Kidney (tissue), 22 donors: ENCODE measurements at places on chromosomes 5 and 9.
A peak's percentile ranks its signal among the peaks of the same experiment; 100 is the strongest.

DNA sequence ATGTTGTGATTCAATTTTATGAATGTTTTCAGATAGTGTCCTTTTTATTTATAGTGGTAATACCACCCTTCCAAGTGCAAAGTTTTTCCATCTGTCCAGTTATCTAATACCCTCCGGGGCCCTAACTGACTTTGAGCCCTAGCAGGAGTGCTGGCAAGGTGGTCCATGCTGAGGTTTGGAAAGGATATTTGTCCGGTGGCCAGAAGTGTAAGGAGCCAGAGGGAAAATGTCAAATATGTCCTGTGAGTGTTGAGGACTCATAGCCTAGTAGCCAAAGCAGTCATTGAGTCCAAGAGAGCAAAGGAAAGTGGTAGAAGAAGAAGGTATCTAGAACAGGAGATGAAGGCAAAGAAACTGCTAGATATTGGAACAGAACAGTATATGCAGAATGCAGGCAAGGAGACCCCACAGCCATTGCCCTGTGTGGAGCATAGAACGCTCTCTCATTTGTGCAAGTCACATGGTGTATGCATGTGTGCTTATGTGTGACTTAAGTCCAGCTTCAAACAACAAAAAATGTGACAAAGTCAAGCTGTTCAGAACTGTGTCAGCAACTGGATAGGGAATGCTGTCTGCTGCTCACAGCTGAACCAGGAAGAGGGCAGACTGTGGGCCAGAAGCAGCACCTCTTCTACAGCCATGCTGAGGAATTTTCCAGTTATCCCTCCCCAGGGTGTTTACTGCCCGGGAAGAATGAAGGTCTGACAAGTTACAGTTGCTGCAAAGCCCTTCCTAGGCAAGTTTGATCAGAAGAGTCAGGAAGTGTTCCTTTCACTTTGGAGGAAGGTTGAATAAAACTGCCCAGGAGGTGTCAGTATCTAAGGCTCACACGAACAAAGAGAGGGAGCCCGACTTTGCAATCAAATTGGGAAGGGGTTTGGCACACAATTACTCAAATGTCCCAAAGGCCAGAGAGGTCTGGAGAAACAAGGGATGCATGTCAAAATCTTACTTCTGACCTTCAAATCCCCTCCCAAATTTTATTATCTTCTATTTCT, 463.3 kb upstream of the DMAC1 start:
- DNase-seq: peak; percentile 82

DNA sequence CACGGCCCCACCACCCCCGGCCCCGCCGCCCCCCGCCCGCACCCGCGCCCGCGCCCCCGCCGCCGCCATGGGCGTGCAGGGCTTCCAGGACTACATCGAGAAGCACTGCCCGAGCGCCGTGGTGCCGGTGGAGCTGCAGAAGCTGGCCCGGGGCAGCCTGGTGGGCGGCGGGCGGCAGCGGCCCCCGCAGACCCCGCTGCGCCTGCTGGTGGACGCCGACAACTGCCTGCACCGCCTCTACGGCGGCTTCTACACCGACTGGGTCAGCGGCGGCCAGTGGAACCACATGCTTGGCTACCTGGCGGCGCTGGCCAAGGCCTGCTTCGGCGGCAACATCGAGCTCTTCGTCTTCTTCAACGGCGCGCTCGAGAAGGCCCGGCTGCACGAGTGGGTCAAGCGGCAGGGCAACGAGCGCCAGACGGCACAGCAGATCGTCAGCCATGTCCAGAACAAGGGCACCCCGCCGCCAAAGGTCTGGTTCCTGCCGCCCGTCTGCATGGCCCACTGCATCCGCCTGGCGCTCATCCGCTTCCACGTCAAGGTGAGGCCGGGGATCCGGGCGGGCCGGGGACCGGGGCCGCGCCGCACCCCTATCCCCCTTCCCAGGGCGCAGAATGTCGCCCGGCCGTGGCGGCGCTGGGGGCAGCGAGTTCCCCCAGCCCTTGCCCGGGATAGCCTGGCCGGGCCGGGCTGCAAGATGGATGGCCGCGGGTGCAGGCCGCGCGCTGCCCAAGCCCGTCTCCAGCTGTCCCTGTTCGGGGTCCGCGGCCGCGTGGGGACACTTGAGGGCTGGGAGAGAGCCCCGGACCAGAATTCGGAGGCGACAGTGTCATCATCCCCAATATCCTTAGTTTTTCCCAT, 594 bp downstream of the FAM120A start:
- DNase-seq: peak; percentile 87

- DNase-seq: no peak
Observed at GRCh38 chr5:57566914-57567313, 84.3 kb upstream of the ACTBL2 start.

- DNase-seq: no peak
Observed at GRCh38 chr5:57442080-57442839, 40.4 kb downstream of the ACTBL2 start.

GRCh38 chr5:14872070-14872989, 752 bp upstream of the ANKH start:
- DNase-seq: peak; percentile 72

DNA sequence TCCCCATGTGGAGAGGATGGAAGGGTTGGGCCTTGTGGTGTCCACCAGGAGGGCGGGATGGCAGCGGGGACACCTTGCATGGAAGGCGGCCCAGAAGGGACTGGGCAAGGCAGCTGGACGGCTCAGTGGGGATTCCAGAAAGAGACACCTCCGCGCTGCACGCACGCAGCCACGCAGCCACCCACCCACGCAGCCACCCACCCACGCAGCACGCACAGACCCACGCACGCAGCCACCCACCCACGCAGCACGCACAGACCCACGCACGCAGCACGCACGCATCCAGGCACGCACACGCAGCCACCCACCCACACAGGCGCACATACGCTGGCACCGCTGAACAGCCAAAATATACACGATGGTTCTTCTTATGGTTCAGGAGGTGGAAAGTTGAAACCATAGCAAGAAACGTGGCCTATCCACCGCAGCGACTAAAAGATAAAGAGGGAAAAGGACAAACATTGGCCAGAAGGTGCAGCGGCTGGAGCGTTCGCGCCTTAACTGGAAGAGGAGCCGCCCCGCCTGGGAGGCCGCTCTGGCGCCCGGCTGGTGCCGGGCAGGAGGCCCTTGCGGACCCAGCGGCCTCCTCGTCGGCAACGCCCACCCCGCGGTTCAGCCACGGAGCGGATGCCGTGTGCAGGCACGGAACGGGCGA, 22.2 kb upstream of the EXOC3 start:
- no peak for DNase-seq

DNA sequence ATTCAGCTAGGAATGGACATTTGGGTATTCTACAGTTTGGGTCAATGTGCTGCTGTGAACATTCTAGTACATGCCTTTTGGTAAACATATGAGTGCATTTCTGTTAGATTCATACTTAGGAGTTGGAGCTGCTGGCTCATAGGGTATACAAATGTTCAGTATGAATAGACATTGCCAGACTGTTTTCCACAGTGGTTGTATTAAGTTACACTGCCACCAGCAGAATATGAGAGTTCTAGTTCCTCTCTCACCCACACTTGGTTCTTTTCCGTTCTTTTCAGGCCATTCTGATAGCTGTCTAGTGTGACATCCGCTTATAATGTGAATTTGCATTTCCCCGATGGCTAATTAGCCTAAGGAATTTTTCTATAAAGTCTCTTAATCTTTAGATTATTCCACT, 25.0 kb downstream of the STOM start:
- DNase-seq: no peak

DNA sequence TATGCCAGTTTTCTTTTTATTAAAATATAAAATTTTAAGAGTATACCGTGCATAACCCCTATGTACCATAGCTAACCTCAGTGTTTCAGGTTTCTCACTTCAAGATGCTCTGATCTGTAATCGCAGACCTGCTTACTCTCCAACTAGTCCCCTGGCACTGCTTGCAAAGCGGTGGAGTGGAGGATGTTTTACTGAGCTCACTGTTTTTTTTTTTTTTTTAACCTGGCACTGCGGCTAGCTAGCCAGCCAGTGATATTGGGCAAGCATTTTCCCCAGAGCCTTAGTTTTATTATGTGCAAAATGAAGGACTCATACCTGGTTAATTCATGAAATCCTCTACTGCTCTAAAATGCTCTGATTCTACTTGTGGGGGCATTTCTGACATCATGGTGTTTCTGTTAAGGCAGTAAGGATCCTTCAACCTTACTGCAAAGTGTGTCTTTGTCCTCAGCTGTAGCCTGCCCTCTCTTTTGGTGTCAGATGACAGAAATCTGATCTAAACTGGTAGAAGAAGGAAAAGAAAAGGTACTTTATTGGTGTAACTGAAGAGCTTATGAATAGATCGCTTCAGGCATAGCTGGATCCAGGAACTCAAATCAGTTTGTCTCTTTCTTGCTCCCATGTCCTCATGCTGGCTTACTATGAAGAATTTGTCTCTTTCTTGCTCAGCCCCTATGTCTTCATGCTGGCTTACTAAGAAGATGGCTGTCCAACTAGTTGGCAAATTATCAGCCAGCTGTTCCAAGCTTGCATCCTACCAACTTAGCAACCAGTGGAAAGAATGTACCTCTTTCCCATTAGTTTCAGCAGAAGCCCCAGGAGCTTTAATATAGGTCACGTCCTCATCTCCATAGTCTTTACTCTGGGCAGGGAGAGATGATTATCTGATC, 59.8 kb downstream of the DOCK2 start:
- no peak for DNase-seq

DNA sequence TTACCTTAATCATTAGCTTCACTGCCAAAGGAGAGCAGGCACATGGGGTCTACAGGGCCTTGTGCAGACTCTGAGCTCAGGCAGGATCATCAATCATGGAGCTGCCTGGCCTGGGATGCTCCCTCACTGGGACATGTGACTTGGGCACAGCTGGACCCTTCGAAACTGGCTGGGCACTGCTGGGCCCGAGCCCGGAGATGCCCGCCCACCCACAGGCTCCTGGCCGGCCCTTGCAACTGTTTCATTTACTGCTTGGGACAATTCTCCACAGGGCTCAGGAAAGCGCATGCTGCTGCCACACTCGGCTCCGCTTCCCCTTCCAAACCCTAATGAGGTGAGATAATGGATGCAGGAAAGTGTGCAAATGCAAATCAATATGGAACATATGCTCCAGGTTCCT, 387.5 kb downstream of the TRIM36 start:
- no peak for DNase-seq

DNA sequence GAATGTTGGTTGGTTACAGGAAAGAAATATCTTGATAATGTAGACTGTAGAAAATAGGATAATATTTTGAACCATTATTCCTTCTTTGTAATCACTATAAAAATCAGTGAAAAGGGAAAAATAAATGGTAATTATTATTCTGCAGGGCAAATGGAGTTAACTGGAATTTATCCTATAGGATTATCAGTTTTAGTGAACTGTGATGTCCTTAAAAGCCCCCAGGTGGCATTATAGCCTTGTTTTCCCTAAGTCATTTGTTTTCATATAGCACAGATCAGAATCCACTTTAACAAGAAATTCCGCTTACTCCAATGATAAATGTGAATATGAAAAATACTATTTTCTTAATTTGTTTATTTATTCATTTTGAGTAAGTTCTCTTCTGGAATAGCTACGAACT, 26.2 kb upstream of the WDR41 start:
- no peak for DNase-seq

GRCh38 chr5:109695005-109695926, 5.5 kb downstream of the MAN2A1 start:
- DNase-seq: no peak

DNA sequence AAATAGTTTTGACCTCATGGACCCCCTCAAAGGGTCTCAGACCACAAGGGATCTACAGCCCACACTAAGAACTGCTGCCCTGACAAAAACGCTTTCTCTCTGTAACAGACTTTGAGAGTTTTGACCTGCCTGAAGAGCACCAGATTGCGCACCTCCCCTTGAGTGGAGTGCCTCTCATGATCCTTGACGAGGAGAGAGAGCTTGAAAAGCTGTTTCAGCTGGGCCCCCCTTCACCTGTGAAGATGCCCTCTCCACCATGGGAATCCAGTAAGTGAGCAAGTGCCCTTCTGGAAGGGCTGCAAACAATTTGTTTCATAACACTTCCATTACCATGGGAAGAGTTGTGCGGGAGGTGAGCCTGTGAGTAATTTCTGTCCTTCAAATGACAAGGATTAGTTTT, 6.0 kb downstream of the PTTG1 start:
- no peak for DNase-seq

DNA sequence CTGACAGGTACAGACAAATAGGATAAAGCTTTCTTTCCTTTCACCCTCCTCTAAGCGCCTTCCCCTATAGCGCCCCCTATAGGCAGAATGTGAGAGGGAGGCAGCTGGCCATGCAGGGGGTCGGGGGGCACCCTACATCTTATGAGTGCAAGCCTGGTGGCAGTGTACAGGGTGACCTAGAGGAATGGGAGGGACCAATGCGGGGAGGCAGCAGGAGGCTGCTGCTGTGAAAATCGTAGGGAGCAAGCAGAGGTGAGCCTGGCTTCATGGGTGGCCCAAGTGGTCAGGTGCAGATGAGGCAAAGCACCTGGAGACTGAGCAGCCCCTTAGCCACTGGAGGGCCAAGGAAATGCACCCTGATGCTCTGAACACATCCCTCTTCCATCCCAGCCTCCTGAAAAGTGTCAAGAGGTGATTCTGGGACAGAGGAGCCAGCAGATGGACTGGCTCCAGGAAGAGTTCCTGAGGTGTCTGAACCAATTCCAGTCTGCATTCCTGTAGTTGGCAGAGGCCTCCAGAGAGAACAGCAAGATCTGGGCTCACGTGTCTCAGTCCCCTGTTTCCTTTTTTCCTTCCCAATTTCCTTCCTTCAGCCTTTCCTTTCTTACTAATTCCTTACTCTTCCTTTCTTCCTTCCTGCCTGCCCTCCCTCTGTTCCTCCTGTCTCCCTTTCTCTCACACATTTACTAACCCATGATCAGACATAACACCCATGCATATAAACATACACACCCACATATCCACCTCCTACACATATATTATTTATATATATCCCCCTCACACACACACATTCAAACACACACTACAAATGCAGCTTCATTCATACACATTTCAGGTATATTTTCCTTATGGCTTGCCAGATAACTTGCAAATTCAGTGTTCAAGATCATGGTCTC, 32.8 kb upstream of the GALNT10 start:
- no peak for DNase-seq

DNA sequence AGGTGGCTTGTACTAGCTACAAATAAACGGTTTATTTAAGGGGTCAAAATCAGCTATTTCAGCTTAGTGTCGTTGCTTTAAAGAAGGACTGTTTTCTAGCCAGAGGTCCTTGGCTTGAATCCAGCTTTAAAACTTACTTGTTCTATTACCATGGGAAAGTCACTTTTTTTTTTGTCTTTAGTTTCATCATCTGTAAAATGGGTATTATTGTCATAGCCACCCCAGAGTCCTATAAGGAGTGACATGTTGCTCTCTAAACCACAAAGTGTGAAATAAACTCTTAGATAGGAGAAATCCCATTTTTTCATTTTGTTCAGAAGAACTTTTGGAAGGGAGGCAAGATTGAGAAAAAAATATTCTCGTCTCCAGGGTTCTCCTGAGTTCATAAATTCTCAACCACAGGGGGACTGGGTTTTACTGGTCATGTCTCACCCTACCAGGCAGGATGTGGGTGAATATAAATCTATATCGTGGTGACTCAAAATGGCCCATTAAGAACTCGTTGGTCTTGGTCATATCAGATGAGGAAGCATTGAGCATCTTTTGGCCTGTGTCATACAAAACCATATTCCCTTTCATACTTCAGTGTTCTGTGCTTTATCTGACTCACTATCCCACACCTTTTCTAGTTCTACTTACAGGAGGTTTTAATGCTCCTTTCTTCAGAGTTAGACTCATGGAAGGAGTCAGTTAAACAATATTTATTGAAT, 202.7 kb upstream of the NR3C1 start:
- DNase-seq: no peak

- DNase-seq: no peak
Observed at GRCh38 chr9:121685795-121686377, 34.5 kb downstream of the DAB2IP start.

- no peak for DNase-seq
Observed at GRCh38 chr5:79699763-79700400, 10.2 kb downstream of the CMYA5 start.
